Kidney tubule cell (primary cell): ENCODE measurements at places on chromosomes 5 and 9.
A peak's percentile ranks its signal among the peaks of the same experiment; 100 is the strongest.

GRCh38 chr9:136442265-136442664, 2.6 kb upstream of the INPP5E start:
- DNase-seq = no peak

GRCh38 chr9:35510754-35511428, 21.0 kb downstream of the RUSC2 start:
- peak; percentile 95 for DNase-seq

GRCh38 chr5:33316773-33317172, 124.0 kb upstream of the TARS1 start:
- no peak for DNase-seq

GRCh38 chr5:145574889-145575573, 260.1 kb downstream of the PRELID2 start:
- DNase-seq = peak; percentile 52
